ENCODE measurements at places on chromosomes 5 and 9.

GRCh38 chr5:55407059-55407684, 99.4 kb downstream of the MTREX start:
- no peak for DNase-seq

GRCh38 chr9:125612616-125613015, 94.4 kb downstream of the MAPKAP1 start:
- DNase-seq = no peak

DNA sequence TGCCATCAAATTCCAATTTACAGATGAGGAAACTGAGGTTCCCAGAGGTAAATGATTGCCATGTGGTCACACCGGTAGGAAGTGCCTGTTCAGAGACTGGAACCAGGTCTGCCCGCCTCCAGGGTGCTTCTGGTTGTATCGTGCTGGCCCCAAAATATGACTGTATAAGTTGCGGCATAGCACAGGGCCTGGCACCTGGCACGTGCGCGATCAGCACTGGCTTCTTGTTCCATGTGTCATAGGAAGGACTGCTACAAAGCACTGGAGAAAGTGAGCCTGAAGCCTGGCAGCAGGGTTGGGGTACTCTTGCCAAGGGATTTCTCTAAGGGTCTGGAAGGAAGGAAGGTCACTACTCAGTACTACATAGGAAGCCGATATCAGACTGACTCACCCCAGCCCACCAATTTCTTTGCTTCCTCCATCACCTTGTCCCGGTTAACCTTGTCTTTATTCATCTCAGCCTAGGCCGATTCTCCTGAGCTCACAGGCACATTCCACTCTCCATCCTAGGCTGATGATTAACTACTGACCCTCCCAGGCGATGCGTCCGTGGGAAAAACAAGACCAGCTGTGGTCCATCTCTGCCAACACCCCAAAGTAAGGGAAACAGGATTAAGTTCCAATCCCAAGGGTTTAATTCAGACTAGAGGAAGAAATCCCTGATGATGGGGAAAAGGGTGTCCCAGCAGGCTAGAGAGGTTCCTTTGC, 1.8 kb downstream of the HRH2 start:
- DNase-seq = no peak

GRCh38 chr5:124180875-124181461, 565.5 kb downstream of the ZNF608 start:
- DNase-seq = no peak

Measured in GM12892 (cell line).